WERI-Rb-1 (cell line): ENCODE measurements at places on chromosomes 7 and 10.
A peak's percentile ranks its signal among the peaks of the same experiment; 100 is the strongest.

DNA sequence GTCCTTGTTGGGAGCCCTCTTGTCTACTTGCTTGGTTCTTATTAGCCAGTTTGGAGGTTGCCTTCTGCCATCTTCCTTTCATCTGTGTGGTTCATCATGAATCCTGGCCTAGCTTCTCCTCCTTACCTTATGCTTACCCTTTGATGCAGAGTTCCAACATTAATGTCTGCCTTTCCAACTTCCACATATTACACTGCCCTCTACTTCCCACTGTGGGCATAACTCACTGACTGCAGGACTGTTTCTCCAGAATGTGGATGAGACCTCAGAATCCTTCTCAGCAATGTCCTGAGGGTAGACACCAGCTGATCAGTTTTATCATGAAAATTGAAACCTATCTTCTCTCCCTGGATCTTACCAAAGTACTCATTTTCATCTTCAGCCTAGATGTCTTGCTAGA is 491.0 kb downstream of the LRMDA start:
- DNase-seq = no peak

GRCh38 chr10:990808-991207 is 2.6 kb downstream of the GTPBP4 start:
- DNase-seq = no peak

DNA sequence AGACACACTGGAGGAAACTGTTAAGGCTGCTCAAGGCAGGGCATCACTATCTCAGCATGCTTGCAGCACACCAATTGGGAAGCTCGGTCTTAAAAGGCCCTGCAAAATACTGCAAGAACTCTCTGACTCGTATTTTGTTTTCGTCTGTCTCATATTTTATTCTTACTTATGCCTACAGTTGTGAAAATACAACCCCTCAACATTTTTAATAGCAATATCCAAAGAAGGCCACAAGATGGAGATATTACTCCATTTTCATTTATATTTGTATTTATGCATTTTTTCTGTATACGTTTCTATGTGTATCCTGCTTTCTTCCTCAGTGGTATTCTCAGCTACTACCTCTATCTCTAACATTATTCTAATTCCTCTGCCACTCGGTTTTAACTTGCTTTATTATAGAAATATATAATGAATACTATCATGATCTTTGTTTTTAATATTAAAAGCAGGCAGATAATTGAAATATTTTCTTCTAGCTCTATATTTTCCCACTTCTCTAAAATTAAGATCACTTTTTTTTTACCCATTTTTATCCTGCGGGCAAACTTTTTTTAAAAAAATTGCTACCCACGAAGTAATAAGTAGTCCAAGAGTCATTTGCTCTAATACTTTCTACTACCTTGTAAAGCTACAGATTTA is 10.0 kb downstream of the DNAJC1 start:
- DNase-seq = no peak

DNA sequence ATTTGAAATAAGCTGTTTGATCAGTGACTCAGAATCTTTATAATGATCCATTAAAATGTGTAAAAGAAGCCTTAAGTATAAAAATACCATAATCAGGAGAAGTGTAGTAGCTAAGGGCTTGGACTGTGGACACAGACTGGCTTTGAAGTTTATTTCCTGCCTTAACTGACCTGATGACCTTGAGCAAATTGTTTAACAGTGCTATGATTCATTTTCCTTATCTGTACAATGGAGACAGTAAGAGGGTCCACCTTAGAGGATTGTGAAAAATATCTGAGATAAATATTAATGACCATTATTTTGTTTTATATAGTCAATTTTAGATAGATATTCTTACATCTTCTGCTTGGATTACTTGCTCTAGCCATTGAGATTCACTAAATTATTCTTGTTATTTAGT is 13.3 kb upstream of the RPA3 start:
- no peak for DNase-seq

DNA sequence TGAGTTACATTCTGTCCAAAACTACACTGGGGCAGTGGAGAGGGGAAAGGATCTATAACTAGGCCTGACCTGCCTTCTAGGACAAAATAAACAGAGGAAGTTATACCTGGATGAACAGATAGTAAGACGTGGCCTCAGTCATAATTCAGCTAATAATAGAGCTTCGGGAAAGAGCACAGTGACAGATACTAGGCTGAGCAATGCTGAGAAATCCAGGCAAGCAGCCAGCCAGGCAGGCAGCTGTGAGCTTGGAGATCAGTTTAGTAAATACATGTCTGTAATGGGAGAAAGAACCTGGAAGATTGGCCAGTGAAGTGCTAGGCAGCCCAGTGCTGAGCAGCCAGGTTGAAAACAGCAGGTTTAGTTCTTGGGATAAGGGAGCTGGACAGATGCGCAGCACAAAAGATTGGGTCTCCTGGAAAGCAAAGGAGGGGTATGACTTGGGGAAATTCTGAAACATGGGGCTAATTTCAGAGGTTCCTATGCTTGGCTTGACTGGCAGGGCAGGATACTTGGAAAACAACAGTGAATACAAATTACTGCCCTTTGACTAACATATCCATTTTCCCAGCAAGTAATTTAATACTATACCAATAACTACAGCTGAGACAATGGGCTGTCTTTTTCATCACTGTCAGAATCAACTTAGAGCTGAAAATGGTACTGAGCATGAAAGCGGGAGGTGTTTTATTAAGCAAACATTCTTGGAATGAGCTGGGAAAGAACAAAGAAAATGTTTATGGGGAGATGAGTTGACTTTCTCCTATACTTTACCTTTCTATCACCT is 140.8 kb downstream of the DGKB start:
- no peak for DNase-seq

DNA sequence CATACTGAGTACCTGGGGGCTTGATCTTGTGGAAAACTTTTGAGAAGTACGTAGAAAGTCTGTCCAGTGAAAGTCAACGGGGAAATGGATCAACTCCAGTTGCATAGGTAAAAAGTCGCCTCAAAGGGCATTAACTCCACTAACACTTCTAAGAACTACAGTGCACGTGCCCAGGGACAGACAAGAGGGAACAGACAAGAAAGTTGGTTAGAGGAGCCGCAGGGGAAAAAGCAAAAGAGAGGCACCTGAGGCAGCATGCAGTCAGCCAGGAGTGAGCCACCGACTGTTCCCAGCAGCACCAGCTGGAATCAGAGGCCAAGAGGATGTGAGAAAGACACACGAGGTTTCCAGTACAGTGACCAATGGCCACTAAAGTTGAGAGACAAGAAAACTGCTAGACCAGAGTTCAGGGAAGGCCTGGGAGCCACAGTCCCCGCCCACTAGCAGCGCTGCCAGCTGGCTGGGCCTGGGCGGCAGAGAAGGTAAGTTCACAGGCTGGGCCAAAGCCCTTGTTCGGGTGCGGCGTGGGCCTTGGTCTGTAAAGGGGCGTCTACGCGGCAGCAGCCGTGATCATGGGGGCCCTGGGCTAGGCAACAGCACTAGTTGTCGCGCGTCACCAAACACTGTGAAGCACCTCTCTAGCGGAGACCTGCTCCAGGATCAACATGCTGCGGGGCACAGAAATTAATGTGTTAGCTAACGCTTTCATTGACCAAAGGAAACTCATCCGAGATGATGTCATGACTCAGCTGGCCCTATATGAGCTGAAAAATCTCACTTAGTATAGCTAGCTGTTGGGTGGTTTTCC is 14.0 kb downstream of the ITGB1 start:
- peak; percentile 59 for DNase-seq

DNA sequence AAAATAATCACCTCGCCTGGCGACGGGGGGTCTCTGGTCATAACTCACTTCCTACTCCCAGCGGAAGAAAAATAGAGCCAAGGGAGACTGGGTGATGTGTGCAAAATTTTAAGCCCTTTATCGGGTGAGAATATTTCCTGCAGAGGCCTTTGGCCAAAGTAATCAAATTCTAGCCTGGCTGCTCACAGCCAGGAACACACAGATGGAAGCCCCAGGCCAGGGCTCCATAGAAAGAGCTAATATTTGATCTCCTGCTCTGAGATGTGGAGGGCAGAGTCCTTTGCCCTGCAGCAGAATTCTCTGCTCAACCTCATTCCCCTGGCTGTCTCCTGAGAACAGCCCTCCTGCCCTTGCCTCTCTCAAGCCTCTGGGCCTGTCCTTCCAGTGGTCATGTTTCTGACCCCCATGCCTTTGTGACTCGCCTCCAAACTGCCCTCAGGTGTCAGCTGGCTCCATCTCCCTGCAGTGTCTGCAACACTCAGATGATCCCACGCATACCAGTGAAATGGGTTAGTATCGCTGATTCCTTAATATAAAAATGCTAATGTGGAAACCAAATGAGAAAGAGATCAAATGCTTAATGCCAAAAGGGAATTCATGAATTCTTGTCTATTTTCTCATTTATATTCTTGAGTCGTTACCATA is 34.5 kb downstream of the FRMD4A start:
- DNase-seq = no peak

DNA sequence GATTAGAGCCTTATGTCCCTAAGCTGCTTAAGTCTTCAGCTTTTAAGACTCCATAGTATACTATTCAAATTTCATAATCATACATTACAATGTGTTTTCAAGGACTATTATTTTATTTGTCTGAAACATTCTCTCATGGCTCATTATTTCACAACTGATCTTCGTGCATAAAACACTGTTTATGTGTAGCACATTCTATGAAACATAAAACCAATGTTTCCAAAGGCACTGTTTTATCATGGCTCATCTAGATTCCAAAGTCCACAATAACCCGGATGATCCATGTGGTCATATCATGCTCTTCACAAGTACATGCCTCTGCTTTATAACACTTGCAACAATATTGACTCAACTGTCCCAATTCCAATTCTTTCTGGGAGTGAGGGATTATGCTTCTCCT is 806.1 kb downstream of the TNS3 start:
- DNase-seq = no peak

DNA sequence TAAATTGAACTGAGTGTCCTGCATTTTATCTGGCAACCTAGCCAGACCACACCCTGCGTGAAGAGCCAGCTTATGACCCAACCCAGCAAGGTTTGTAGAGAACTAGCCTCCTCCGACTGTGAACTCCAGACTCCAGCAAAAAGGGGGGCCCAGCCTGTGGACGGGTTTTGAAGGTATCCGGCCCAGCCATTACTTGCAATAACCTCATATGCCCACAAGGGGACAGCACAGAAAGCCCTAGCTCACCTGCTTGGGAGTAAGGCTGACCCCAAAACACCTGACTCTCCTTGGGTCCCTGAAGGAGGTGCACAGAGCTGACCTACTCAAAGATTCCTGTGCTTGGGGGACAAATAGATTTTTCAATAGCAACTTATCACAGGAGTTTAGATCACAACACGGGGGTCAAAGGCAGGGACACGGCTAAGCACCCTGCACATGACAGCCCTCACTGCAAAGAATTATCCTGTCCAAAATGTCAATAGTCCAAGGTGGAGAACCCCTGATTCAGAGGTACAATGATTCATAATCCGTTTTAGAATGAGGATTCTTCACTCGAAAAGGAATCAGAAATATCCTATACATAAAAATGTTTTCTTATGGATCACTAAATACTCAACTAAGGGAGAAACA is 4.6 kb downstream of the TRPV6 start:
- DNase-seq = peak; percentile 66

- DNase-seq = no peak
These were observed 60.1 kb upstream of the ZPBP start for GRCh38 chr7:50153148-50153547.

- DNase-seq = no peak
These were observed 68.5 kb downstream of the CPVL start for GRCh38 chr7:29077854-29078253.

GRCh38 chr10:119634219-119634544 is 17.0 kb upstream of the BAG3 start:
- DNase-seq = no peak

DNA sequence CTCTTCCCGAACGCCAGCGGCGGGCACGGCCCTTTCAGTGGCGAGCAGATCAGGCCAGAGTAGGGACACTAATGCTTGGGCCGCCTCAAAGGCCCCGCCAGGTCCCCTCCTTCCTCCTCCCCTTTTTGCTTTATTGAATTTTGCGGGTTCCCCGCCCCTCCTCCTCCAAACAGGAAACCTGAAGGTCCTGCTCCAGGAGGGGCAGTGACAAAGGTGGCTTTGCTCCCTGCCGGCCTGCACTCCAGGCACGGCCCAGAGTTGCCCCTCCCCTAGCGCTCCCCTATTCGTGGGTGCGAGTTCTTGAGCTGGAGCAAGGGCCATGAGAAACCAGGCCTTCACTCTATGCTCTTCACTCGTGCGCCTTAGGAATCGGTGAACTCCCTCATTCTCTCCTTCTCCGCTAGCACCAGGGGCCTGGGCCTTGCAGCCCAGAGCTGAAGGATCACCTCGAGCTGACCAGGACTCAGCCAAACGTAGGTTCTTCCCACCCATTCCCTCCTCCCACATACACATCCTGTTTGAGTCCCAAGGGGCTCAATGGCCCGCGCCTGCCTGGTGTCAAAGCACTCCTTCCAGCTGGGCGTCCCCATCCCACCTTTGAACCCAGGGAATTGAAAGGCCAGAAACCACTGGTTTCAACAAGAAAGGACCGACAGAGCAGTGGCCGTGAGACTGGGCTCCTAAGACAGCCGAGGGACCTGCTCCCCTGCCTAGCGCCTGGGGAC is 619 bp upstream of the HOXA6 start:
- DNase-seq = no peak

GRCh38 chr10:55629793-55630490 is 731.1 kb downstream of the ZWINT start:
- peak; percentile 76 for DNase-seq

DNA sequence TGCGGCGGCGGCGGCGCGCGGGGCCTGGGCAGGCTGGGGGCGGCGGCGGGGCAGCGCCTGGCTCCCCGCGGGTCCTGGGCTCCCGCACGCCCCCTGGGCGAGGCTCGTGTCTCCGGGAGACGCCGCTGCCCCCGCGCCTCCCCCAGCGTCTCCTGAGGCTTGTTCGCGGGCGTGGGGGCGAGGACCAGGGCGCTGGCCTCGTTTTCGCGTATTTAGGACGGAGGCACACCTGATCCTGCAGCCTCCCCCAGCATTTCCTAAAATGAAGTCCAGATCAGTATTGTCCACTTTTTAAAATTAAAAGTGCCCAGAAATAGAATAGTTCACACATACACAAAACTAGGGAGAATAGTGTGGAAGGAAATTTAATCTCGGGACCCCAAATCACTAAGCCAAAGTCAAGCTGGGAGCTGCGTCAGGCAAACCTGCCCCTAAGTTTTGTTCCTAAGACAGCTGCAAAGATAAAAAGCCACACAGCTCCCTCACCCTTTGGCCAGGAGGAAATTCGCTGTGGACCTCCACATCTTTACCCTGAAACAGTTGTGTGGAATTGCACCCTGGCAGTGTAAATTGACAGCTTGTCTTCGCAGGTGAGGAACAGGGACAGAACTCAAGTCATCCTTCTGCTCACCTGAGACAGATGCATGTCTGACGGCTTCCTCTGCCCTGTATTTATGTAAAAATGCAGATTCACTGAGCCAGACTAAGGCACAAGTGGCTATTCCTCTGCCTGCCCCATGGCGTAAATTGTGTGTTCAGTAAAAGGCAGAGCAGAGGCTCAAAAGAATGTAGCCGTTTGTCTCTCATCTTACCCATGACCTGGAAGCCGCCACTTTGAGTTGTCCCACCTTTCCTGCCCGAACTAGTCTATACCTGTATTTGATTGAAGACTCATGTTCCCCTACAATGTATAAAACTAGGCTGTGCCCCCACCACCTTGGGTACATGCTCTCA is 740 bp downstream of the GALNT11 start:
- no peak for DNase-seq
